Brain (organoid and tissue), 16 donors: ENCODE measurements at places on chromosomes 11 and 22. TPM values are rescaled to one million over a fixed set of nuclear protein-coding genes. Genes with fewer than 3 reads are reported as not detected.

- DNase-seq, result no peak
Measured at GRCh38 chr11:121801394-121801748, 314.6 kb downstream of the BLID start.

The BTBD18 gene
- not detected for polyA plus RNA-seq

DNA sequence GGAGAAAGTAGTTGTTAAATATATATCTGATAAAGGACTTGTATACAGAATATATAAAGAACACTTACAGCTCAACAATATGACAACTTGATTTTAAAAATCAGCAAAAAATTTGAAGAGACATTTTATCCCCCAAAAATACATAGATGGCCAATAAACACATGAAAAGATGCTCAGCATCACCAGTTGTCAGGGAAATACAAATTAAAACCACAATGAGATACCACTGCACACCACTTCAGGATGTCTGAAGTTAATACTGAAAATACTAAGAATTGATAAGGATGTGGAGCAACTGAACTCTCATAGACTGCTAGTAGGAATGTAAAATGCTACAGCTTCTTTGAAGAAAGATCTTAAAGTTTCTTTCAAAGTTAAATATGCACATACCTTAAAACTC, 49.2 kb downstream of the KREMEN1 start:
- DNase-seq, result no peak

GRCh38 chr11:65927904-65928397, 8.7 kb downstream of the DRAP1 start:
- DNase-seq, result no peak

The NAALADL1 gene
- 24.0 TPM for polyA plus RNA-seq

The TMEM191C gene
- 0.54 TPM for polyA plus RNA-seq

GRCh38 chr11:46649180-46649738, 31.9 kb downstream of the ATG13 start:
- DNase-seq, result peak; percentile 8

The GPR83 gene
- 3.4 TPM for polyA plus RNA-seq

The SLC22A8 gene
- 1.7 TPM for polyA plus RNA-seq

The MRGPRF gene
- polyA plus RNA-seq, result 2.3 TPM

GRCh38 chr22:17978027-17978426, 46.3 kb downstream of the MICAL3 start:
- DNase-seq, result no peak

GRCh38 chr11:13686776-13687175, 18.3 kb downstream of the FAR1 start:
- DNase-seq, result no peak

The ARRB1 gene
- polyA plus RNA-seq, result 24.8 TPM

GRCh38 chr22:36328635-36329253, 59.0 kb downstream of the MYH9 start:
- DNase-seq, result no peak

GRCh38 chr11:111148121-111148520, 97.4 kb upstream of the POU2AF2 start:
- DNase-seq, result no peak

- DNase-seq, result no peak
Measured at GRCh38 chr11:72751116-72752087, 806 bp downstream of the ARAP1 start.

DNA sequence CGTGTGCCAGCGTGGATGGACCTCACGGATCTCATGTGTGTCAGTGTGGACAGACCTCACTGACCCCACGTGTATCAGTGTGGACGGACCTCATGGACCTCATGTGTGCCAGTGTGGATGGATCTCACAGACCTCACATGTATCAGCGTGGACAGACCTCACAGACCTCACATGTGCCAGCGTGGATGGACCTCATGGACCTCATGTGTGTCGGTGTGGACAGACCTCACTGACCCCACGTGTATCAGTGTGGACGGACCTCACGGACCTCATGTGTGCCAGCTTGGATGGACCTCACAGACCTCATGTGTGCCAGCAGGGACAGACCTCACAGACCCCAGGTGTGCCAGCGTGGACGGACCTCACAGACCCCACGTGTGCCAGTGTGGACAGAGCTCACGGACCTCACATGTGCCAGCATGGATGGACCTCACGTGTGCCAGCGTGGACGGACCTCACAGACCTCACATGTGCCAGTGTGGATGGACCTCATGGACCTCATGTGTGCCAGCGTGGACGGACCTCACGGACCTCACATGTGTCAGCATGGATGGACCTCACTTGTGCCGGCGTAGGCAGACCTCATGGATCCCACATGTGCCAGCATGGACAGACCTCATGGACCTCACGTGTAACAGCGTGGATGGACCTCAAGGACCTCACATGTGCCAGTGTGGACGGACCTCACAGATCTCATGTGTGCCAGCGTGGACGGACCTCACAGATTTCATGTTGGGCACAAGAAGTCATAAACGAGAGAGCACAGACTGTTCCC, 18.2 kb downstream of the TTLL8 start:
- no peak for DNase-seq

The OR8D1 gene
- not detected for polyA plus RNA-seq

The NAV2 gene
- 5.8 TPM for polyA plus RNA-seq

DNA sequence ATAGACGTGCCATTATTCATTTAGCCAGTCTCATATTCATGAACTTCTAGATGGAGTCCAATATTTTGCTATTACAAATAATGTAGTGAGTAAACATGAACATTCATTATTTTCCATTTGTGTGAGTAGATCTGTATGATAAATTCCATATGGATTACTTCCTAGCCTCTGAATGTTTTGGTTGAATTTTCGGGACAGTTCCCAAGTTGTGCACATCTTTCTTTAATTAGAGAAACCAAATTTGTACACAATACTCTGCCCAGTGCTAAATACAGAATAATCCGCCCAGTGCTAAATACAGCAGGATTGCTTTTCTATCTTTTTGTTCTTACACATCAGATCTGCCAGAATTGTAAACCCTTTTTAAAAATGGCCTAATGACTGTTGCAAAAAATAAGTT, 17.1 kb upstream of the APLP2 start:
- DNase-seq, result no peak

DNA sequence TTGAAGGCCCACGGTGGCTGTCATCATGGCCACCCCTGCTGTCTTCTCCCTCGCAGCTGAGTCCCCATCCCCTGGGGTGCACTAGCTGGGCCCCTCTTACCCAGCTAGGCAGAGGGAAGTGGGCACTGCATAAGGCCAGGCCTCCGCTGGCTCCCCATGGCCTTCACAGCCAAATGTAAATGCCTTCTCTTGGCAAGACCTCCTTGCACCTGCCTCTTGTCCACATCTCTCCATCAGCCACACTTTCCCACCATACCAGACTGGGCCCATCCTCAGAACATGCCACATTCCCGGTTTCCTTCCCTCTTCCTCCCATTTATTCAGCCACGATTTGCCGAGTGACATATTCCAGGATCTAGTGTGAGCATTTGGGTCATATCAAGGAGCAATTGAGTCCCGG, 49.7 kb downstream of the NECTIN1 start:
- DNase-seq, result no peak

DNA sequence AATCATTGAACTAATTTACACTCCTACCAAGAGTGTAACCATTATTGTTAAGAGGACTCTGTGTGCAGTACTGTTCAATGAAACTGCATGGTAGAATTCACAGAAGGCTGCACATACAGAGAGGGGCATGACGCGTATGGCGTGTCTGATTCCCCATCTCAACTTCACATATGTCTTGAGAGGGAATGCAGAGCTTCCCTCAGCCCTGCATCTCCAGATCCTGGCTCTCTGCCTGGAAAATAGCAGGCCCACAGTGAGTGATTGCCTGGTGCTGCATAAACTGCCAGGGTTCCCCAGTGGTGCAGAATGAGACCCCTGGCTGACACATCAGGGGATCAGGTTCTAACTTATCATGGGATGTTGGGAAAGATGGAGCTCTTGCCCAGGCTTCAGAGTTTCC, 260.2 kb upstream of the ISX start:
- peak; percentile 92 for DNase-seq

The SDHD gene
- polyA plus RNA-seq, result 68.0 TPM

The SIRT3 gene
- polyA plus RNA-seq, result 17.3 TPM

The FAM83F gene
- polyA plus RNA-seq, result 10.8 TPM

GRCh38 chr11:72229925-72230763, 5.6 kb downstream of the INPPL1 start:
- no peak for DNase-seq

The TBX1 gene
- 0.53 TPM for polyA plus RNA-seq

DNA sequence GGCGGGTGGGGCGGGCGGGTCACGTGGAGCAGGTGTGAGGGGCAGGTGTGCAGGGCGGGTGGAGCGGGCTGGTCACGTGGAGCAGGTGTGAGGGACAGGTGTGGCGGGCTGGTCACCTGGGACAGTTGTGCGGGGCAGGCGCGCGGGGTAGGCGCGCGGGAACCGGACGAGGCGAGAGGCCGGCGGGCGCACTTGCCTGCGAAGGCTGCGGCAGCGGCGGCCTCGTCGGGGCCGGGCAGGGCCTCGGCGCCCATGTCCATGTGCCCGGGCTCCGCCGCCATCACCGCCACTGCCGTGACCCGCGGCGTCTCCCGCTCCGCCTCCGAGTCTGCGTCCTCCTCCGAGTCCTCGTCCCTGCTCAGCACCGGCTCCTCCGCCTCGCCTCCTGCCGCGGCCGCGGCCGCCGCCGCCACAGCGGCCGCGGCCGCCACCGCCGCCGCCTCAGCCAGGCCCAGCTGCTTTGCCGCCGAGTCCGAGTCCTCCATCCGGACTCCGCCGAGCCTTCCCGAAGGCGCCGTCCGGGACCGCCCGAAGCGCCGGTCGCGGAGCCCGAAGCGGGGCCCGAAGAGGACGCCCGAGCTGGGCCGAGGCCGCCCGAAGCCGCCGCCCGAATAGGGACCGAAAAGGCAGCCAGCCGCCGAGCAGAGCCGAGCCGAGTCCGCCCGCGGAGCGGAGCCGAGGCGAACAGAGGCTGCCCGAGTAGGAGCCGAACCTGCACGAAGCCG, at the start of gene DEAF1:
Gene DEAF1 (minus strand): TSS at position 660 of the 725 bp plus-strand sequence. CDS start 175 bp downstream, at position 485.
- DNase-seq, result peak; percentile 100

The LRRC74B gene
- not detected for polyA plus RNA-seq

GRCh38 chr22:35866651-35867050, 149.0 kb downstream of the APOL5 start:
- DNase-seq, result no peak

The ZNF70 gene
- polyA plus RNA-seq, result 1.6 TPM

The C11orf42 gene
- not detected for polyA plus RNA-seq

GRCh38 chr11:20821470-20821869, 152.1 kb downstream of the NELL1 start:
- DNase-seq, result no peak

GRCh38 chr11:3849297-3849874, 6.1 kb upstream of the STIM1 start:
- peak; percentile 67 for DNase-seq

The TMEM151A gene
- polyA plus RNA-seq, result 54.6 TPM

- DNase-seq, result no peak
Measured at GRCh38 chr22:34395370-34395769, 475.1 kb upstream of the LARGE1 start.

DNA sequence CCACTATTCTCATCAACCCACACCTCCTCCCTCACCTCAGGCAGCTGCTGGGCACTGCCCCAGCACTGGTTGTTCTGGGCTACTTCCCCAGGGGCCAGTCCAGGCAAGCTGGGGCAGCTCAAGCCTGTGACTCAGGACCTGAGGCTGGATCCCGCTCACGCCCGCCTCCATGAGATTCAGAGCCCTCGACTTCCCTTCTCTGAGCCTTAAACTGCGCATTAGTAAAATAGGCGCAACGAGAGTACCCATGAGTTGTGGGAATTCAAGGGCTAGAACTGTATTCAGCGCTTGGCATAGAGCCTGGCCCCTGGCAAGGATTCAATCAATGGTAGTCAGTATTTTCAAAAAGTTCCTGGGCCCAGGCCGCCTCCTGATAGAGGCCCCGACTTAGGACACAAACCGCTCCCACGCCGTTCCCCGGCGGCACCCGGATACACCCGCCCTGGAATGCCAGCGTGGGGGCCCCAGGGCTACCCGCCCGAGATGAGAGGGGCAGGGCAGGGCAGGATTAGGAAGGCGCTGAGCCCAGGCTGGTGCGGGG, 723 bp upstream of the CD82 start:
- peak; percentile 73 for DNase-seq

DNA sequence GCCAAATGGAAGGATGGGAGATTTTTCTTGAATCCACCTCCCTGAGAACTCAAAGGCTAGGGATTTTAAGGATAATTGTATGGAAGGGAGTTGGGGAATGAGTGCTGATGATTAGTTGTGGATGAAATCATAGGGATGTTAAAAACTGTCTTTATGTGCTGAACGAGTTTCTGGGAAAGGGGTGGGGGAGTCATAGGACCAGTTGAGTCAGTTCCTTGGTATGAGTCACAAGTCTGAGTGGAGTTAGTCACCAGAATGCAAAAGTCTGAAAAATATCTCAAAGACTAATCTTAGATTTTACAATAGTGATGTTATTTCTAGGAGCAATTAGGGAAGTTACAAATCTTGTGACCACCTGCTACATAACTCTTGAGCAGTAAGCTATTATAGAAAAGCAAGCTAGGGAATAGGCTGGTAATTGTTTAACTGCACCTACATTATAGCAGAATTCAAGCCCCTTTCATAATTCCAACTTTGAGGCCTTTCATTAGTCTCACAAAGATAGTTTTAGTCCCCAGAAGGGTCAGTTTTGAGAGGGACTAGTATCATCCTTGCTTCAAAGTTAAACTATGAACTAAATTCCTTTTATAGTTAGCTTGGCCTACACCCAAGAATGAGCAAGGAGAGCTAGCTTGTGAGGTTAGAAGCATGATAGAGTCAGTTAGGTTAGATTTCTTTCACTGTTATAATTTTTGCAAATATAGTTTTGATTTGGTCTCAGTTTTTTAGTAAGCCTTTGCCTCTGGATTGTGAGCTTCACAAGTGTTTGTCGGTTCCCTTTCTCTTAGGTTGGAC, 668.0 kb downstream of the ETS1 start:
- DNase-seq, result no peak

- DNase-seq, result no peak
Measured at GRCh38 chr11:3783611-3784010, 13.7 kb downstream of the NUP98 start.

The LRRC32 gene
- 25.9 TPM for polyA plus RNA-seq

DNA sequence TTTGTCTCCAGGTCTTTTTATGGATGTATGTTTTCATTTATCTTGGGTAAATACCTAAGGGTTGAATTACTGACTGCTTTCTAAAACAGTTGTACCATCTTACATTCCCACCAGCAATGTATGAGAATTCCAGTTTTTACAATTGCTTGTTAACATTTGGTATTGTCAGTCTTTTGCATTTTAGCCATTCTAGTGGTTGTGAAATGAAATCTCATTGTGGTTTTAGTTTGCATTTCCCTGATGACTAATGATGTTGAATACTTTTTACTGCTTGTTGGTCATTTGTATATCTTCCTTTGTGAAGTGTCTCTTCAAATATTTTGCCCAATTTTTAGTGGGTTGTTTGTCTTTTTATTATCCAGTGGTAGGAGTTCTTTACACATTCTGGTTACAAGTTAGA, 92.8 kb downstream of the ARFGAP2 start:
- DNase-seq, result no peak
